ENCODE measurements at places on chromosomes 6 and 20.

GRCh38 chr6:156205678-156206077 lies 571.5 kb upstream of the ARID1B start:
- no peak for DNase-seq

GRCh38 chr20:57167292-57167655 lies 99.2 kb downstream of the BMP7 start:
- no peak for DNase-seq

DNA sequence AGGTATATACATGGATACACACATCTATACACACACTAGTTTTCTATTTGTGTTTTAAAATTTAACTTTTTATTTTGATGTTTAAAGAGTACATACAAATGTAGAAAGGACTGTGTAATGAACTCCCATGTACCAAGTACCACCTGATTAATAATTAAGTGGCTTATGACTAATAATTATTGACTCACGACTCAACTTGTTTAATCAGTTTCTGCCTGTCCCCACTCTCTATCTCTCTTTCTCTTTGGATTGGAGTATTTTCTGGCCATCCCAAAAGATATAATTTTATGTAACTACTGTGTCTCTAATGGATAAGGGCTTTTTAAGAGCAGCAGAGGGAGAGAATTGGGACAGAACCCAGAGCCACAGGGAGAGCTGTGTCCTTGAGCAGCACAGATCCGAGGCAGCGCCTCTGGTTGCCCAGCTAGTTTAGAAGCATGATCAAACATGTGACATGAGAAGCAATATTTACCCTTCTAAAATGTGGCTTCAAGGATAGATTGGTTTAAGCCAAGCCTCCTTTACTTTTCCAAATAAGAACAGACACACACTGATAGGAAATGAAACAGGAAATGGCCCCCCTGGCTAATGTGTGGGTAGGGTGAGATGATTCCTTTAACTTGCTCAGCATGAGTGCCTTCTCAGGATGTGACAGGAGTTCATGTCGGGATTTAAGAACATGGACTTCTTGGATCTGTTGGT lies 81.0 kb downstream of the ERMARD start:
- DNase-seq, result no peak

GRCh38 chr6:15657290-15657689 lies 5.5 kb downstream of the DTNBP1 start:
- DNase-seq, result no peak

GRCh38 chr6:30168741-30169140 lies 5.4 kb downstream of the TRIM15 start:
- DNase-seq, result no peak

GRCh38 chr20:20102163-20102562 lies 49.8 kb downstream of the CFAP61 start:
- DNase-seq, result no peak

- DNase-seq, result no peak
These were observed 165.1 kb downstream of the TINAG start for GRCh38 chr6:54473328-54473727.

- DNase-seq, result no peak
These were observed 174.7 kb downstream of the BMP7 start for GRCh38 chr20:57091748-57092111.

DNA sequence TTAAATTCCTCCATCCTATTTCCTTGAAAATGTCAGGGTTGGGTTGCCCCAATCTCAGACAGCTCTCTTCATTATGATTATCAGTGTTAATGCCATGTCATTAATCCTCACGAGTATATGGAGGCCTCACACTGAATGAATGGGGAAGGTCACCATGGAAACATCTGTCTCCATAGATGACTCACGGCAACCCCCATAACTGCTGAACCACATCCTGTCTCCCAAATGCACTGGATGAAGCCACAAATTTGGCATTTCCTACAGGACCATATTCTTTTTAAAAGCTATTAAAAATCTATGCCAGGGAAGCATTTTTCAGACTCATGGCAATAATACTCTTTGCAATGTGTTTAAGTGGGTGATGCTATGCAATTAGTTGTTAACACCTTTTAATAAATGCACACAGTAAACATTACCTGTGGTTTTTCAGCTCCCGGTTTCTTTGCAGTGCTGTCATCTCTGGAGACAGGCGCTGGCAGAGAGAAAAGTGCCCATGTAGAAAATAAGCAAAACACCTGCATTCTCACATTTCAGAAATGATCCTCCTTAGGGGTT lies 80.1 kb upstream of the PTPRK start:
- peak; percentile 45 for DNase-seq

DNA sequence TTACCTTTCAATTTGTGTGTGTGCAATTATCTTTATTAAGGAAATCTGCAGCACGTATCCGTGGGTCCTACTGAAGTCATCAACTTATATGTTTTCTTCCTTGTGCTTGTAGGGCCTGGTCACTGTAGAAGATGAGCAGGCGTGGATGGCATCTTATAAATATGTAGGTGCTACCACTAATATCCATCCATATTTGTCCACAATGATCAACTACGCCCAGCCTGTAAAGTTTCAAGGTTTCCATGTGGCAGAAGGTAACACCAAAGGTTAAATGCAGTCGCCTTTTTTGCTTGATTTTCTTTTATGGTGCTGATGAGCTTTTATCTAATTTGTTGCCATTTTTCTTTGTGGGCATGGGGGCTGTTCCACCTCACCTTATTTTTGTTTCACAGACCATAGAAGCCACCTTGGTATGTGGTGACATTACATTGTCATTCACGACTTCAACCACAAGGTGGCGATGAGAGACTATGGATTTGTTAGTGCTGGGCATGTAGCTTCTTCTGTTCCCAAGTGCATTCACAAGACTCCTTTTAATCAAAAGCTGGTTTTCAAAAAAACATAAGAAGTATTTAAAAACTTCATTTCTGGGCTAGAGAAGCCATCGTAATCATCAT lies 106.5 kb upstream of the LAMP5 start:
- DNase-seq, result peak; percentile 19

GRCh38 chr6:1761477-1761877 lies 151.8 kb downstream of the FOXC1 start:
- DNase-seq, result no peak

DNA sequence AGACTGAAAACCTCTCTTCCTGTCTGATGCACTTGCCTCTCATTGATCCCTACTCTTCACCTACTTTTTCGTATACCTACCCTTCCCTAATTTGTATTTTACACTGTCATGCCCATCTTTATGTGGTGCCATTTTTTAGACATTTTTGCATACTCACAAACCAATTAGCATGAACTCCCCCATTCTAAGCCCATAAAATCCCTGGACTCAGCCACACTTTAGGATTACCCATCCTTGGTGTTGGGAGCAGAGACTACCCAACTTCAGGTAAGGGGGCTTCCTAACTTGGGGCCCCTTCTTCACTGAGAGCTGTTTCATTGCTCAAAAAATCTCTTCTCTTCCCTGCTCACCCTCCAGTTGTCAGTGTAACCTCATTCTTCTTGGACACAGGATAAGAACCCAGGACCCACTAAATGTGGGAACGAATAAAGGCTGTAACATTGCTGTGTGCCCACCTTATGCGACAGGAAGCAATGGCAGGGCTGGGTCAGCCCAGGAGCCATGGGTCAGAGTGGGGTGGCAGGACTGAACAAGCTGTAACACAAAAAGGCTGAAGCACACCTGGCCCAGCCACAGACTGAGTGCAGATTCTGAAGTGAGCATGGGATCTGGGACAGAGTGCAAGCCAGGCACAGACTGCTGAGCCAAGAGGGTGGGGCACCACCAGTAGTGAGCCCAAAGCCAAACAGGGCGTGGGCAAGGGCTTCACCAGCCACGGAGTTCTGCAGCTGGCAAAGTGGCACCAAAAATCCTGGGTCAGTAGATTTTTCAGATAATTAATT lies 789.1 kb upstream of the HS3ST5 start:
- DNase-seq, result no peak

DNA sequence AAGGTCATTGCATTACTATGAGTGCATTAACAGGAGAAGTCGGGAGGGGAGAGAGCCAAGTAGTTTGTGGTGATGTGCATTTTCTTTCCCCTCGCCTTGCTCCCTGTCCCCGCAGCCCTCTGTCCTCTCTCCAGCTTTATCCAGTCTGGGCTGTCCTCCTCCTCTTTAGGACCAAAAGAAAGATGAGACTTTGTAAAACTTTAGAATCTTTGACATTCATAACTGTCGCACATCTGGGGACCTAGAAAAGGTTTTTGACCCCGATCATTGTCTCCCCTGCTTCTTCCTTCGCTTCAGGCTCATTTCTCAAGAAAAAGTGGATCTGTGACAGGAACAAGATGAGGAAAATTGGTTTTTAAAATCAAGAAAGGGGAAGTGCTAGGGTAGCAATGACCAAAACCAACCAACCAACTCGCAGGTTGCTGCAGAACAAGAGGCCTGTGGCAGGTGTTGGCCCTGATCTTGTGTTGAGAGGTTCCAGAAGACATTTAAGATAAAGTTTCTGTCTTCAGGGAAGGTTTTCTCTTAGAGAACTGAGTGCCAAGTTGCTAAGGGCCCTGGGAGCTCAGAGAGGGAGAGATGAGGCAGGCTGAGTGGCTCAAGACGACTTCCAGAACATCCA lies 17.6 kb downstream of the SYTL3 start:
- DNase-seq, result no peak

DNA sequence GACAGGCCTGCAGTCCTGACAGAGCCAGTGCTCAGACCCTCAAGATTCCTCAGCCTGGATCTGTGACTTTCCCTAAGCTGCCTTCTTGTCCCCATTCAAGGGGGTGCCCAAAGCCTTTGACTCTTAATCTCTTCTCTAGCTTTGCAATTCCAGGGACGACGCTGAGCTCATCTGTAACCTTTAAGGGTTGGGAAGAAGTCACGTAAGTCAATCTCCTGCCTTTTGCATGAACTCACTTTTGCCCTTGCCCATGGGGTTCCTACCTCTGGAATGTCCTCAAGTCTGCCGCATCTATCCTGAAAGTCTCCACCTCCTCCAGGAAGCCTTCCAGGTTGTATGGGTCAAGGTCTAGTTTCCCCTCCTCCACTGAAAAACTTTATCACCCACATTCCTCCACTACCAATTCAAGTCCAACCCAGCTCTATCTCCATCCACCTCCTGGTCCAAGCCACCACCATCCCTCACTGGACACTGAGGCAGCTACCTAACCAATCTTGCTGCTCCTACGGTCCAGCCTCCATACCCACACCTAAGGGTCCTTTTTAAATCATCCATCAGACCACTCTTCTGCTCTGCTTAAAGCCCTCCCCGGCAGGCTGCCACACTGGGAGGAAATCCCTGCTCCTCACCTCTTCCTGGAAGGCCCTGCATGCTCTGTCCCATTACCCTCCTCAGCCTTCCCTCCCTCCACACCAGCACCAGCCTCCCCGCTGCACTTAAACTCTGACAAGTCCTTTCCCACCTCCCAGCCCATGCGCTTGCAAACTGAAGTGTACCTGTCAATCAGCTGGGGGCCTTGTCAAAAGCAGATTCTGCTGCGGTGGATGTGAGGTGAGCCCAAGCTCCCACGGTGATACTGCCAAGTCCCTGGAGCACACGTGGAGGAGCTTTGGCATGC lies 29.7 kb downstream of the PREX1 start:
- no peak for DNase-seq

- DNase-seq, result no peak
These were observed 55.5 kb downstream of the PDE7B start for GRCh38 chr6:135906972-135907465.

- no peak for DNase-seq
These were observed 10.8 kb downstream of the SLC52A3 start for GRCh38 chr20:757506-757905.

DNA sequence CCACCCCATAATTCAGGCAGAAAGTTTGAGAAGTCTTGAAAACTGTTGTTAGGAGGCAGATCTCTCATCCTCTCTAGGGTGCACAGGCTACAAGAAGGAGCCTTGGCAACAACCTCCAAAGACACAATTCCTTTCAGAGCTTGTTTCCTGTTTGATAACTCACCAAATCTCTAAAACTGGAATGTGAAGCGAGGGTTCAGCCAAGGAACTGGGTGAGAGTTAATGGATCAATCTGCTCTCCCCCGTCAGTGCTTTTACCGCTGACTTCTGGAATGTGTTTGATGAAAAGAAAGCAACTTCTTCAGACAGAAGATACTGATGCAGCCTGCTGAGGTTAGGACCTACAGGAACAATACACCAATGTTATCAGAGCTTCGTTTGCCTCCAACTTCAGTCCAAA lies 171.8 kb upstream of the BMP2 start:
- DNase-seq, result no peak

DNA sequence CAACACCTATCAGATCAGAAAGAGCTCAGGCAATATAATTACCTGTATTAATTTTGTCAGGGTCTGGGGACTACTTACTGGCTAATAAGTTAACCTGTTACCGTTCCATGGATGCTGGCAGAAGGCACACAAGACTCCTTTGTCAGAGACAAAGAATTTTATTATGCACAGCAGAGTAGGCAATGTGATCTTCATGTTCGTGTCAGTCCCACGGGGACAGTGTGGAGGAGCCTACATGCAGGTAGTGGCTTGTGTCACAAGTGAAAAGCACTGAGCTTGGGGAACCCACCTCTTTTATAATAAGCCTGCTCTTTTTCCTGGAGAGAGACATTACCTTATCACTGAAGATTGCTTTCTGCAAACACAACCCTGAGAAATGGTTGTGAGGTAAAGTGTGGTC lies 96.9 kb downstream of the CD164 start:
- no peak for DNase-seq

- no peak for DNase-seq
These were observed 31.4 kb downstream of the TSHZ2 start for GRCh38 chr20:53003420-53004154.

- DNase-seq, result no peak
These were observed 48.9 kb downstream of the SLC2A12 start for GRCh38 chr6:134003542-134003951.

DNA sequence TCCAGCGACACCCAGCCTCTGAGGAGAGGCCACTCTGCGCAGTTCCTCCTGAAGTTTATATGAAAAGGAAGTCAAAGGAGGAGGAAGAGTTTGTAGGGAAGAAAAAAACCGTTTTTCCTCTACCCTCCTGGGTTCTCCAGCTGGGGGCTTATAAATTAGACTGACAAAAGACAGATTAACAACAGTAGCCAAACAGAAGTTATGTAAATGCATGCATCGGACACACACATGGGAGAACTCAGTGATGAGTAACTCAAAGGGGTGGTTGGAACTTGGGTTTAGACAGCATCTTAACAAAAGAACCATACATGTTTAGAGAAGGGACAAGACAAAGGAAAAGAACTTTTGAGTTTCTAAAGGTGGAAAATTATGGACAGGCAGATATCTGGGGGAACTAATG lies 71.2 kb downstream of the CD24 start:
- DNase-seq, result no peak

- no peak for DNase-seq
These were observed at the start of gene TAB2 for GRCh38 chr6:149317644-149318571. Gene TAB2, plus strand, starts transcription at chr6:149317712. Its CDS starts 52,286 bp downstream, at chr6:149369998.

GRCh38 chr6:133290930-133291329 lies 49.8 kb downstream of the EYA4 start:
- no peak for DNase-seq

Data from DMS 273 treated with DMSO at 0.1 percent for 48 hours (cell line).